ENCODE measurements at places on chromosomes 12 and 14.

DNA sequence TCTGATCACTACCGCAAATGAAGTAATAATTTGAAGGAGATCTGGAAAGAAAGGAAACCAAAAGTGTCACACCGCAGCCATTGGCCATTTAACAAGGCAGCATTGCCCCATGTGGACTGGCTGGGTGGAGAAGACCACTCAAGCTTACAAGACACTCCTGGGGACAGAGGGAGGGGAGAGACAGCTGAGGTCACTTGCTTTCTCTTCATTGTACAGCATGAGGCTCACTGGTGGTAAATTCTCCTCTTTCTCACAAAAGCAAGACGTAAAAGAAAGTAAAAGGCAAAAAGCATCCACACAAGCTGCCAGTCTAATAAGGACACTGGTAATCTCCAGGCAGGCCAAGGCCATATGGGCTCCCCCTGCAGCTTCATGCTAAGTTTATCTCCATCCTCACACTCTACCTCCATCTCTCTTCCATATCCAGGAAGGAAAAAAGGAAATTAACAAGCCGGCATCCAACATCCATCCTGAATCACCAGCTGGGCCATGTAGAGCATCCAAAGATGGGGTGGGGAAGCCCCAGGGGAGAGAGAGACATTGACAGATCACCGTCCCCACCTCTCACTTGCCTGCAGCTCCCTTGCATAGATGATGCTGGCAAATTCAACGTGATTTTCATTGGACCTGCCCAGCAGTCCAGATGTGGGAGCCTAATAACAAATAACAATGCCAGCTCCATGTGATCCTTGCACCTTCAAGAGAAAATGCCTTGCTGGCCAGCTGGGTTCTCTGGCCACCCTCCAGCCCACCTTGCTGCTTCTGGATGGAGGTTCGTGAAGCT lies 100.6 kb downstream of the DPF3 start:
- no peak for DNase-seq

GRCh38 chr14:25899197-25899596 lies 698.6 kb downstream of the NOVA1 start:
- no peak for DNase-seq

DNA sequence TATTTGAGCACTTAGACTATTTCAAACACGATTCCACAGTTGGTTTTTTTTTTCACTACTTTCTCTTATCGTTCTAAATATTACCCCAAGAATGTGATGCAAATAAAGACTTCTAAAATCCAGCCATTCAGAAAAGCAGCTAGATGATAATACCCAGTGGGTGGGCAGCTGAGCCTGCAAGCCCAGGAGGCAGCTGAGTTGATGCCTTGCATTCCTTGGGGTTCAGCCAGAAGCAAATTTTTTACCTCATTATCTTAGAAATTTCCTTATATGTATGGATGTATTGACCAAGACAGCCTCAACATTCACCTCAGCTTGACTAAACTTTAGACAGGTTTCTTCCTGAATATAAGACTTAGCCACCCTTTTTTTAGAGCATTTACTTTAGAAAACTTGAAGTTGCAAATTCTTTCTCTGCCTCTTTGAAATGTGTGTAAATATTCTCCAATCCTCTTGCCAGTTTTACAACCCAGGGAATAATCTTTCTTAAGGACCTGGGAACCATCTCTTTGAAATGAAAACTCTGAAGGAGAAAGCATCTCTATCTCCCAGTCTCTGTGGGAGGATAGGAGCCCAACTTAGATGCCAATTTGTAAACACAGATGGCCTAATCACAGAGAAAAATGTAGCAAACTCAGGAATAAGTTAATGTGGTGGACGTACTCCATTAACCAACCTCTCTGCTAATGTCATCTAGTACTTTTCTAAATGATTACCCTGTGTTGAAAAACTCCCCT lies 52.2 kb upstream of the ANP32D start:
- no peak for DNase-seq

GRCh38 chr14:52272375-52272774 lies 4.9 kb downstream of the PTGDR start:
- peak; percentile 20 for DNase-seq

DNA sequence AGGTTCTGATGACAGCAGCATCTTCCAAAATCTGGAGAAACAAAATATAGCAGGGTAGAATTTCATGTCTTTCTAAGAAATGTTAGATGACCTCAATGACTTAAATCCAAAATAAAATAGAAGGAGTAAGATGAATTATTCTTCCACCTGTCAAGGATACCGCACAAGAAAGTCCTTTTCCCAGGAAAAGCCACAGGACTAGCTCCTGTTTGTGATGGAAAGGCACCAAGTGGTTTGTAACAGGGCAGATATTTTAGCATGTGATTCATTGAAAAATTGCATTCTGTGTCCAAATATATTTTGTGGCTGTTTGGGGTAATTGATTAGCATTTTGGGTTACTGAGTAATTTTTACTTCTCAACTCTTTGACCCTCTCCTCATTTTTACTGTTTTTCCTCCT lies 2.7 kb downstream of the CD163L1 start:
- DNase-seq = no peak

DNA sequence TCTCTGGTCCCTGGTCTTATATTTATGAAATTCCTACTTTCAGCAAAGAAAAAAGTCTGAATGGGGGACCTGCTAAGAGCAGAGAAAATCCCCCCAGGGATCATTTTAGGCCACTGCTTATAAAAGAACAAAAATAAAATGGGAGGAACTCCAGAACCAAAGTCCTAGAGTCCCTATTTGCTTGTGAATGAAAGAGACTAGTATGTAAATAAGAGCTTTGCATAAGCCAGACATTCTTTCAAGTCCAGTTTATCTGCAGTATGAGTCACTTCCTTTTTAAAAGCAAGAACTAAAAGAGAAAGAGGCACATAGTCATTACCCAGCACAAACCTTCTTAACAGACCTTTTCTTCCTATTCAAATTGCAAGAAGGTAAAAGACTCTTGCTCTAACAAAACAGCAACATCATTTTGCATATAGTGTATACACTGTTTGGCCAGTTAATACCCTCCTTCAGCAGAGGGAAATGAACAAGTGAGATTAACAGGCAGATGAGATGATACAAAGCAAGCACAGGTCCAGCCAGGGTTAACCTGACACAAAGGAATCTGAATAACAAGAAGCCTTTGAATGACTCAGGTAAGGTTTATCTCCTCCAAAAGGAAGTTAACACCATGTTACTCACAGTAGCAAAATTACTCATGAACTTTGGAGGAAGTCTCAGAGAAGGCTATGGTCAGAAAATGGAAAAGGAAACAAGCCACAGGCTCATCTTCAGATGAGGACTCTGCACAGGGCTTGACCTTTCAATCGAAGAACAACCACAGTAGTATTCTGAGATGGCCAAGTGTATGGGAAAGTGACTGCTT lies 87.3 kb downstream of the PHLDA1 start:
- DNase-seq = no peak

Data from T-helper 1 cell (primary cell).